ENCODE measurements at places on chromosomes 4 and X.

DNA sequence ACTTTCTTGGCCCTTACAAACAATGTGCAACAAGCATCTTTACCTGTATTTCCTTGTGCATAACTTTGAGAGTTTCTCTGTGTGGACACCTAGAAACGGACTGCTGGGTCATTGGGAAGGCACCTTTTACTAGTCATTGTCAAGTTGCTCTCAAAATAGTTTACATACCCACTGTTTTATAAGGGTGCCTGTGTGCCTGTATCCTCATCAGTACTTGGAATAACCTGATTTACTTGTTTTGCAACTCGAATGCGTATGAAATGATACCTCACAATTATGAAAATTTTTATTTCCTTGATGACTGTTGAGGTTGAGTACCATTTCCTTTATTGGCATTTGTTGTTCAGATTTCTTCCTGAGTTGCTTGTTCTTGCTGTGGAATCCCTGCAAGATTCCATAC lies 150.8 kb downstream of the STIM2 start:
- DNase-seq: no peak

DNA sequence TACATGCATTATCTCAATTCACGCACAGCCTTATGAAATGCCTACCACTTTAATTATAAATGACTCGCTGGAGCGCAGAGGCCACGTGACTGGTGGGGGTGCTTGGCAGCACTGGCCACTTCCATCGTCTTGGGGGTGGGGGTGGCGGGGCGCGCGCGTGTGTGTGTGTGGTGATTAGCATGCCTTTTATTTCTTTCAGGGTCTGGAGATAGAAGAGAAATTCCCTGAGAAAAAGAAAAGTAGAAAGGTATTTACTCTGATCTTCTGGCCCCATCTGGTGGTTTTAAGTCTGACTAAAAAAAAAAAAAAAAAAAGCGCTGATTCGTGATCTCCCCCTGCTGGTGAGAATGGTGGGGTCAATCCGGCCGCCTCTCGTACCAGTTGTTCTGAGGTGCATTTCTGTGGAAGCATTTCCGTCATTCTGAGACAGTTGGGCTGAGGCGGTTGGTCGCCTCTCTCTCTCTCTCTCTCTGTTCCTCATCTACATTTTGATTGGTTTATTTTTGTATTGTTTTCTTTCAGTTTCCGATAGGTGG lies at the start of gene CCNB3:
Gene CCNB3, plus strand, starts transcription at position 402 of the 536 bp plus-strand sequence. CDS start 80,399 bp downstream, outside the sequence.
- no peak for DNase-seq

DNA sequence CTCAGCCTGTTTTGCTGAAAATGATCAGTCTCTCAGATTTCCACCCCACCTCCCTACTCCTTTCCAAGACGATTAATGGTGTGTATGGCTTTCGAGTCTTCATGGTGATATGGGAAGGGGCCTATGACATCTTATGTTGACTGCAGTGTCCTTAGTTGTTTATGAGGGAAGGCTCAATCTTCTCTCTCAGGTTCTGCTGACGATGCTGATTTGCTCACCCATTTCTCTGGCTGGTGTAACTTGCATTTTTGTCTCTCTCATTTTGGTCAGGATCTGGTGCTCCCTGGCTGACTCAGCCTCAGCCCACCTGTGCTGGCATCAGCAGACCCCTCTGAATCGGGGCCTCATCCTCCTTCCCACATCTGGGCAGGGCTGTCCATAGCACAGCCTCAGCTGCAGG lies 31.4 kb upstream of the XAGE2 start:
- DNase-seq: no peak

GRCh38 chr4:121176082-121176934 lies 12.2 kb upstream of the TNIP3 start:
- no peak for DNase-seq

DNA sequence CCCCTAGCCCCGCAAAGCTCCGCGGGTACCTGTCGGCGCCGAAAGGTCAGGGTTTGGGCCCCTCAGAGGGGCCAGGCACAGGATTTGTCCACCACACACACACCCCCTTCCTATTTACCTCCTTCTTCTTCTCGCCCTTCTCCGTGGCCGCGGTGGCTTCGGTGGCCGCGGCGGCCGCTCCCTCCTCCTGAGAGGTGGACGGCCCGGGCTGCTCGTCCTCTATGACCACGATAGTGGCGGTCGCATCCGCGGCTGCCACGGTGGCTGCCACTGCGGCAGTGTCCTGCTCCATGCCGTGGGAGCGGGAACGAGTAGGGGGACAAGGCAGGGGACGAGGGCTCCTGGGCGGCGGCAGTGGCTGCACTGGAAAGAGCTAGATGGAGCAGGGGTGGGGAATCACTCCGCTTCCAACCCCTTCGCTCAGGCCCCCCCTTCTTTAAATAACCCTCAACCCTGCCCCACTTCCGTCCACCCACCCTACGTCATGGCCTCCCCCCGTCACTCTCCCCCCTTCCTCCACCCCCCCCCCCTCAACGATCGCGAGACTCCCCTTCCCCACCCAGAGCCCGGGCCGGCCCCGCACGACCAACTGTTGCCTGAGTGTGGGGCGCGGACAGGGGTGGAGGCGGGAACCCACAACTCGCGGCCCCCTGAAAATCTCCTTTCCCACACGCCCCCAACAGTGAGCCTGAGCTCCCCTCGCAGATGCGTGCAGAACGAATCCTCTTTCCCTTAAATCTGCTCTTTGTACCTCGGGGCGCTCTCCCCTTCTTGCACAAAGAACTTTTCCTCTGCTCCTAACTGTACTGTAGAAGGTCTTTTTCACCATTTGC lies at the start of gene SMARCA1:
Gene SMARCA1, minus strand, starts transcription at position 412 of the 833 bp plus-strand sequence. Its CDS starts 120 bp downstream, at position 292.
- no peak for DNase-seq

DNA sequence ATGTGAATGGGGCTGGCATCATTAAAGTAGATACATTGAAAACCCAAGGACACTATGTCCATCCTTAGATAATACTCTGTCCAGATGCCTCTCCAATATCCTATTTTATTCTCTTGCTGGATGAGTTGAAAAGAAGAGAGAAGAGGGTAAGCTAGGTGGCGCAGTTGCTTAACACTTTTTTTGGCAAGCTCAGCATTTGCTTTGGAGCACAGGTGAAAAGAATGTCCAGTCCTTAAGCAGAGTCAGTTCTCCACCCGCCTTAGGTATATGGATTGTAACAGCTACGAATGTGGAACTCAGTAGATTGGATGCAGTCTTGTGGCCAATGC lies 208.4 kb downstream of the NWD2 start:
- DNase-seq: no peak

Data from AG04449 (cell line).